Stimulated activated CD4-positive, alpha-beta T cell treated with anti-CD3 and anti-CD28 coated beads, Interleukin-1b, Interleukin-23, amount 100 ng/mL, for 1 hour (primary cell): ENCODE measurements at places on chromosomes 7 and 10.

- DNase-seq = peak; percentile 95
These were observed at the start of gene C1GALT1 for GRCh38 chr7:7182156-7183060. TSS of gene C1GALT1 (plus strand) at chr7:7182544. CDS start at chr7:7234320, 51,776 bp downstream.

GRCh38 chr10:50619882-50620281, 3.9 kb downstream of the SGMS1 start:
- DNase-seq = no peak

DNA sequence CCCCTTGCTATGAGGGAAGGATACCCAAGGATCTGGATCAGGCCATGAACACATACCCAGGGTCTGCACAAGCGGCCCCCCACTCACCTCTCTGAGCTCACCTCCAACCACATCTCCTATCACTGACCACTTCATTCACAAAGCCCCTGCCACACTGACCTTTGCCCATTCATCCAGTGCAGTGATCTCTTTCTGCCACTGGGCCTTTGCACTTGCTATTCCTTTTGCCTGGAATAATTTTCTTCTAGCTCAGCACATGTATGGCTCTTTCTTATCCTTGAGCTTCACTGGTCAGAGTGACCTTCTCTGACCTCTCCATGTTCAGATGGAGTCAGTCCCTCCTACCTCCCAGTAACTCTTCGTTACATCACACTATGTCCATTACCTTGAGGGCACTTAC, 48.3 kb downstream of the ADRA2A start:
- DNase-seq = no peak

- no peak for DNase-seq
These were observed 118.9 kb downstream of the SND1 start for GRCh38 chr7:127770885-127771284.

DNA sequence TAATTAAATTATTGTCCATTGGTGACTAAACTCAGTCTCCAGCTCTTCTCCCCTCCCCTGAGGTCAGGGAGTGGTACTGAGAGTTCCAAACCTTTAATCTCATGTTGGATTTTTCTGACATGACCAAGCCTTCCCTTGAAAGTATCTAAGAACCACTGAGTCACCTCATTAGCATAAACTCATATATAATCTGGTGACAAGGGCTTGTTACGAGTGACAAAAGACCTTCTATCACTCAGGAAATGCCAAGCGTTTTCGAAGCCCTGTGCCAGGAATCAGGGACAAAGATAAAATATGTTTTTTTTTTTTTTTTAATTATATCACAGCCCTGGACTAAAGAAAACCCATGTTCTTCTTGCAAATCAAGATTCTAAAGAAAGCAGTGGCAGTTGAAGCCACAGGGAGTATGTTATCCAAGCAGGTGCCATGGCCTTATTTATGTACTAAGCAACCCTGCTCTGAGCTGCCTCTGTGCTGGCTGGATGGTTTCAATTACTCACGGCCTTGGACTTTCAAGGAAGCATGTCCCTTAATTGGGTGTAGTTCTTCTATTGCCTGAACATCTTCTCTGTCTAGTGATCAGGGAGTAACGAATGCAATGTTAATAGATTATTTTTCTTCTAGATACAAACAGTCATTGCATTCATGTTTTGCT, 169.0 kb upstream of the PRKCQ start:
- DNase-seq = no peak

GRCh38 chr10:107814865-107815487, 650.5 kb upstream of the SORCS1 start:
- no peak for DNase-seq

DNA sequence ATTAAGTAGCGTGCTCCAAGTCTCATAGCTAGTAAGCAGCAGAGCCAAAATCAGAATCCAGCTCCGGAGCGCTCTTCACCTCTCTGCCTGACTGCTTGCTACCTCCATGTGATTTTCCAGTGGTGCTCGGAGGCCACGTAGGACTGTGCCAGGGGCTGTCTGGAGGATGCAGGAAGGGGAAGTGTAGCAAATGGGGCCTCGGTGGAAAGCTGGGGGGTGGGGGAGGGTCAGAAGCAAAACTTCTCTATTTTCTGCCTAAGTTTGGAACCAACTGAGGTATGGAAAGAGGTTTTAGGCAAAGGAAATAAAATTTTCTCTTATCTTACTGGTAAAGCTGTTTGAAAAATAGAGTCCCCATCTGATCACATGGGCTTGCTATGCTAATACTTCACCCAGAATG, 108.7 kb downstream of the TBXAS1 start:
- DNase-seq = no peak

GRCh38 chr7:1812509-1813393, 142.7 kb downstream of the ELFN1 start:
- DNase-seq = no peak

GRCh38 chr10:59382831-59383295, 20.5 kb upstream of the FAM13C start:
- no peak for DNase-seq

GRCh38 chr7:85392326-85392725, 205.5 kb upstream of the SEMA3D start:
- no peak for DNase-seq

GRCh38 chr10:19811540-19811939, 4.7 kb upstream of the PLXDC2 start:
- no peak for DNase-seq

GRCh38 chr10:25713894-25714240, 220.2 kb upstream of the MYO3A start:
- no peak for DNase-seq

- DNase-seq = no peak
These were observed 52.3 kb upstream of the PTPN12 start for GRCh38 chr7:77484785-77485184.

DNA sequence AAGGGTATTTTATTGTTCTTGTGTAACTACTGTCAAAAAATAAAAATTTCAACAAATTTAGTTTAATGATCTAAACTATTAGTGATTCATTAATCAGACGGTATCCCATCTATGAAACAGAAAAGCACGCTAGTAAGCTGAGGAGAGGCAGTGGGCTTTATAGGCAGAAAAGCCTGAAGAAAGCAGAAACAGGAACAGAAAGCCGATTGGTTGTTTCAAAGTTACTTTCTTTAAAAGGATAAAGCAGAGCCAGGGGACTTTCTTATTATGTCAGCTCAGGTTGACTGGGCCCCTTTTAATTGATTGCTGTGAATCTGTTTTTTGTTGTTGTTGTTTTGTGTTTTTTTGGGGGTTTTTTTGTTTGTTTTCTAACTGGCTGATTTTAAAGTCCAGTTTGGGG, 105.5 kb downstream of the TES start:
- DNase-seq = no peak

GRCh38 chr7:67843001-67843565, 846.5 kb downstream of the TYW1 start:
- no peak for DNase-seq

DNA sequence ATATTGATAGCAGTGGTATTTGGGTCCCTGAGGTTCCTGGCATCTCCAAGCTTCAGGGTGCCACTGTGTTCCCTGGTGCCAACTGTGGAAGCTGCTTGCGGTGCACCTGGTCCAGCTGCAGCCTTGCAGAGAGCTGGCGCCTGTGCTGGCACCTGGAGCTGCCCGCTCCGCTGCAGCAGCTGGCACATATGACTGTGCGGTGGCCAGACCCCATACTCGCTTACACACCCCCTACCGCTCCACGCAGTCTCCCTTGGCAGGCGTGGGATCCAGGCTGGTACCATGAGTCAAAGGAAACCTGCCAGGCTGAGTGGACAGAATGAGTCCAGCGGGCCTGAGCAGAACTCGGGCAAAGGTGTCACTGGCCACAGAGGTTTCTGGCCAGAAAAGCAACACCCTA, 89.9 kb upstream of the JAZF1 start:
- DNase-seq = no peak

DNA sequence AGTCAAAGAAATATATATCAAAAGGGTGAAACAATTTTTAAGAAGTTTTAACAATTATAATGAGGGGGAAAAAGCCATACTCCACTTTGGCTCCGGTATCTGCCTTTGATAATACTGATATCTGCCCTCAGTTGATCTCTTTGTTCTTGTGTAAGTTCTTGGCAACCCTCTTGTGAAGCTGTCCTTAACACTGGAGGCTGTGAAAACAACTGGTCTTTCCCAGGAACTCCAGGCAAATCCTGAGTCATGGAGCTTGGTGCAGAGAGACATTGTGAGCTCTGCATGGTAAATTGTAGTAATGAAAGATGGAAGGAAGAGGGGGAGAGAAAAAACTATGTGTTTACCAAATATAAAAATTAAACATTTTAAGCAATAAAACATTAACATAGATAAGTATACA, 11.9 kb upstream of the ERVW-1 start:
- no peak for DNase-seq
